H4 (cell line): ENCODE measurements at places on chromosomes 6 and 20.
A peak's percentile ranks its signal among the peaks of the same experiment; 100 is the strongest.

- DNase-seq, result no peak
Measured at GRCh38 chr20:38248133-38248532, 12.4 kb downstream of the KIAA1755 start.

GRCh38 chr20:7136886-7137285 lies 369.4 kb downstream of the BMP2 start:
- DNase-seq, result no peak

DNA sequence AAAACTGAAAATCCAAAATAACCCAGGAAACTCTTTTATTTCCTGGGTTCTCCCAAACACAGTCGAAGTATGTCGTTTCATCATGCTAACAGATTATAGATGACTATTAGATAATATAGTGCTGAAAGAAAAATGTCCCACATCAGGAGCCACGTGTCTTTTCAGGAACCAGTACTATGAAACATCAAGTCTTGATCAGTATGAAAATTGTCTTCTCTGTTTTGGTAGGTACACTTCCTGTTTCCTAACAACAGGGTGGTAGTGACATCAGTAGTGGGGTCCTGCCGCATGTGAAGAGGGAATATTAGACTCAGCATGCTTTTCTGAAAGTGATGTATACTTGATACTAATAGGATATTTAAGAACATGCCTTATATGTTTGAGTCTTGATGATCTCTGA lies 136.7 kb downstream of the HIVEP1 start:
- DNase-seq, result no peak

DNA sequence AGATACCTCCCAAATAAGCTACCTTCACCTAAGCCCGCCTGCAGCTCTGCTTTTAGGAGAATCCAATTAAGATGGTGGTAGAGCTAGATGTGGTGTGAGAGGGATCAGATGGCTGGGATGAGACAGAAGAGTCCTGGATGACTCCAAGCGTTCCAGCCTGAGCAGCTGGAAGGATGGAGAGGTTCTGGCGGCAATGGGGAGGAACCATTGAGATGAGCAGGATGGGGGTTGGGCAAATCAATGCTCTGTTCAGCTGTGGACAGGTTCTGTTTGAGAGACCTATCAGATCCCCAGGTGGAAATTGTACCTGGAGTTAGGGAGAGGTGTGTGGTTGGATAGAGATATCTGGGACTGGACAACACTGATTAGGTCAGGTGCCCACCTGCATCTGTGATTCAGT lies 23.0 kb downstream of the PHACTR3 start:
- DNase-seq, result no peak

DNA sequence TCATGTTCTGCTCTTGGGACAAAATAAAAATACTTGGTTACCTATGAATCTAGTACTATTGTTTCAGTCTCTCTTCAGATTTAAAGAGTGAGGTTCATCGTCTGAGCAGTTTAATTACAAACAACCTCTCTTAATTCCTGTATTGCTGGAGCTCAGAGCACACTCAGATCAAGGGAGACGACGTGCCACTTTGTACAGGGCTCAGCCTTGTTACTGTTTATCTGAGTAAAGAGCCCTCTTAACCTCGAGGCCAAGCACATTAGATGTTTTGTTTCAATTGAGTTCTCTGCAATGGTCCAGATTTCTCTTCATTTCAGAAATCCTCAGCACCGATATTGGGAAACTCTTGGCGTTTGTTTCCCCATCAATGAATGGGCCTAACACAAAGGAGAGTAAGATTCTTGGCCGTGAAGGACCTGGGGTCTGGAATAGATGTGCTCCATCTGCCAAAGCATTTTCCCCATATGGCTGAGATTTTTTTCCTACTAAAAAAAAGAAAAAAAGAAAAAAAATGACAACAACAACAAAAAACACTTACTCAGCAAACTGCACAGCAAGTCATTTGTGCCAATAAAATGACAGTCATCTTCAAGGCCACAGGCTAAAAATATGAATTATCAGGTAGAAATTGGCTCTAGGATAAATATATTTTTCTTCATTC lies 82.6 kb upstream of the CCN6 start:
- no peak for DNase-seq

DNA sequence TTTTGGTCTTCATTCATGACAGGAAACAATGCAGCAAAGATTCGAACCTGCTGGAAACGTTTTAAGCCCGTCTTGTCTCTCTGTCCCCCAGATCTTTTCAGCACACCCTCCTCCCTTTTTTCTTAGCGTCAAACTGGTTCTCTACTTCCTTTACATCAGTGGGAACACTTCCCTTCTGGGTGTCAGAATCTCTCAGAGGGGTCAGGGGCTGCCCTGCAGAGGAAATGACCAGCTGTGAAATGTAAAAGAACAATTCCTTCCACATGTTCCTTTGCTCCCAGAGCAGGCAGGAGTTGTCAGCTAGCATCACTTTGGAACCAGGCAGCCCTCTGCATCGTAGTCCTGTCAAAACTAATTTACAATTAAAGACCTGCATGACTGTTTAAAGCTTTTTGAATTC lies 619.0 kb downstream of the TFAP2A start:
- no peak for DNase-seq

DNA sequence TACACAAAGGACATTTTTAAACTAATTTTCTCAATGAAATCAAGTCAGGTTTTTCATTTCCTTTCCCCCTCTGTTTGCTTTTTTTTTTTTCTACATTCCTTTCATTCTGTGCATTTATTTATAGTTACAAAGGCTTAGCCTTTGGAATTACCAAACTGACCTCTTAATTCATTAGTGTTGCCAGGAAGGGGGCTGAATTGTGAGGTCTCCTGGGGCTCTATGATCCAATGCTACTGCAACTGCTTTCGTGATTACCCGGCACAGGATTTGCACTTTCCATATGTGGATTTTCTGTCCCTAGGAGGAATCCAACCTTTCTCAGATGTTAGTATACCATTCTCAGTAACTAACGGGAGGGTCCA lies 35.3 kb downstream of the NEDD9 start:
- peak; percentile 54 for DNase-seq

DNA sequence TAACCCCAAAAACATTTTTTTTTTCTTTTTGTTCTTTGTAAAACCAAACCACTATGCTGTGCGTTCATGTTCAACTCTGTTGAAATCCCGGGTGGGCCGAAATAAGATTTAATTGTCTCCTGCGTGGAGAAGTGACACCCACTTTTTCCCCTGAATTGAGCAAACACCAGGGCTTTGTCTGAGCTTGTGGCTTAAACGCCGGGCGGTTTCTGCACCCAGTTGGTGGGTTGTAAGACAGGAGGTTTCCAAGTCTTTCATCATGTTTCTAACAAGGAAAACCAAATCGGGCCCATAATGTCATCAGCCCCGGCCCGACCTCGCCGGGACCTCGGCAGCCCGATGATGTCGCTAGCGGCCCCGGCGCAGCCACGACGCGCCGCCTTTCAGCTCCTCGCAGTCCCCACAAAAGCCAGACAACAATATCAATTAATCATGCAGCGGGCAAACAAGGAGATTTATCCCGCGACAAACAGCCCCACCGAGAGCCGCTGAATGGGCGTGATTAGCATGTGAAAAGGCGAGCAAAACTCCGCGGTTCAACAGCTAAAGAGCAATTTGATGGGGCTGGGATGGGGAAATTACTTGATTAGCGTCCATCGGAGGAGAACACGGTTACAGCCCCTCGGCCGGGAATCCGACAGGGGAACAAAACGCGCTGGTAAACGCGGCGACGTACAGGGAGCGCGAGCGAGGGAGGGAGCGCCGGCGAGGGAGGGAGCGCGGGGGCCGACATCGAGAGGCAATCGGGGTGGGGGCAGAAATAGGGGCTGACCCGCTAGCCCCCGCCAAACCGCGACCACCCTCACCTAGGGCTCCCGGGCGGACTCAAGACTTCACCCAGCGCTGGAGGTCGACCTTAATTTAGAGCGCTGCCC lies 5.3 kb downstream of the LINC00237 start:
- no peak for DNase-seq

DNA sequence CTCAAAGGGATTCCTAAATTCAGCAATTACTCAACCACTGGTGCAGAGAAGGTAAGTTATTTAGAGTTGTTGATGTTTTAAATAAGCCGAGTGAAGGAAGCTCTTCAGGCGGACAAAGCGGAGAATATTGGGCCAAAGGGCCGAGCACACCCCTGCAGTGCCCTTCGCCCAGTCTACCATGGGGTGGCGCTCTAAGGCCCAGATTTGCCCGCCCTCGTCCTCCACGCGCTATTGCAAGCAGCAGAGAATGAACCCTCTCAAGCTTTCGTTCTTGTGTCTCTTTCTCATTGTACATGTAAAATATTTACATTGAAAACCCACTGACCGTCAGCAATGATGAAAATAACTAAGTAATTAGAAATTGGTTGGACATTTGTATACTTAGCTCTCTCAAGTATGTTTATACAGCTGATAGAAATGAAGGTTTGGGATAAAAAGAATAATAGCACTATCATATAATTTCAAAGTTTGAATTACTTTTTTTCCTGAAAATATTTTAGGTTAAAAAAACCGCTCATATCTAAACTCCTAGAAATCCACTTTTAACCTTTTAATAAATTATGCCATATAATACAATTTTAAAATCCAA lies 195.0 kb upstream of the CEP162 start:
- peak; percentile 14 for DNase-seq

- DNase-seq, result peak; percentile 3
Measured at GRCh38 chr6:125507987-125508655, 206.4 kb upstream of the HDDC2 start.

GRCh38 chr20:25622450-25623224 lies 1.2 kb downstream of the NANP start:
- no peak for DNase-seq

DNA sequence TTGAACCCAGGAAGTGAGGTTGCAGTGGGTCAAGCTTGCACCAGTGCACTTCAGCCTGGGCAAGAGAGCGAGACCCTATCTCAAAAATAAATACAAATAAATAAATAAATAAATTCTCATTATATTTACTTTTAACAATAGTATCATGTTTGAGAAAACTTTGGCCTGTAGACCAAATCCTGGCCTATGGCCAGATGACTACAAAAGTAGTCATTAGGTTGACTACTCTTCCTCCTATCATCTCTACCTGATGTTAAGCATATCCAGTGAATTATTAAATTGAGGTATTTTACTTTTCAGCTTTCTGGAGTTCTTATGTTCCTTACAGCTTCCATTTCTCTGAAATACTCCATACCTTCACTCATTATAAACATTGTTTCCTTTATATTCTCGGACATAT lies 280.6 kb downstream of the LAMA2 start:
- DNase-seq, result no peak

GRCh38 chr20:50450881-50451752 lies 59.1 kb upstream of the PTPN1 start:
- DNase-seq, result peak; percentile 40

DNA sequence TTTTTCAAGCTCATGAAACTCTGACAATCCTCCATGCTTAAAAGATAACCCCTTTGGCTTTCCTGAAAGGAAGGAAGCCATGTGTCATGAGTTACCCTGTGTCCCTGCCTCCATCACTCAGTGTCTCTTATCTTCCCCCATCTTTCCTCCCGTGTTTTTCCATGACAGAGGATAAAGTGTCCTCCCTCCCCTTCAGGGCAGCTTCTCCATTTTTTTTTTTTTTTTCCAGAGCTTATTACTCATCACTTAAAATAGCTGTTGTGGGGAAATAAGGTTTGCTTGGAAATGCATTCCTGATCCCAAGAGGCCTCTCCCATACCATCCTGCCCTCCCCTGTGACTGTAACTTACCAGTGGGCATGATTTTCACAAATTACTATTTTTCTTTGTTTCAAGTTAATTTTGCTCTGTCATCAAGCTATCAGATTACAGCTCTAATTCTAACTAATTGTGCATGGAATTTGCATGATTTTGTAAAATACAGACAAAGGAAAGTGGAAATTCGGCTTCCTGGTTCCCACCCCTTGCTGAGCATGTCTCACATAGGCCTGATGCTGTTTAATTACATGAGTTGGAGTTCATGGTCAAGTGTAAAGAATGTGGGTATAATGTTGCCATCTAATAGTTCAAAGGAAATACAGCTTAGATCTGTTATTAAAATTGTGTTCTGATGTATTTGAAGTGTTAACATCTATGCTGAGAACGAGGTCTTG lies 614.5 kb upstream of the FLRT3 start:
- peak; percentile 56 for DNase-seq

DNA sequence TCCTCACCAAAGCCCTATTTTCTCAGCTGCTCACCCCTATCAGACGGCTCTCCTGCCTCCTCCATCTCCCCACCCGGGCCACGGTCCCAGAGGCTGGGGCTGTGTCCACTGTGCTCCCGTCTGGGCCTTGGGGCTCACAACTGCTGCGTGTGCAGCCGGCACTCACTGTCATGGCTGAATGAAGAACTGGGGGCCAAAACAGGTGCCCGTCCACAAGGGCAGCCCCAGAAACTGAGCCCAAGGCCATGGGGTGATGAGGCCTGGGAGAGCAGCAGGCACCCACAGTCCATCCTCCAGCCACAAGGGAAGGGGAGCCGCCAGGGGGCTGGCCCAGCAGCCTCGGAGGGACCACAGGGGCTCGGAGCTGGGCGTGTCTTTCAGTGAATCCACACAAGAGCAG lies 159.5 kb downstream of the DLL1 start:
- no peak for DNase-seq

DNA sequence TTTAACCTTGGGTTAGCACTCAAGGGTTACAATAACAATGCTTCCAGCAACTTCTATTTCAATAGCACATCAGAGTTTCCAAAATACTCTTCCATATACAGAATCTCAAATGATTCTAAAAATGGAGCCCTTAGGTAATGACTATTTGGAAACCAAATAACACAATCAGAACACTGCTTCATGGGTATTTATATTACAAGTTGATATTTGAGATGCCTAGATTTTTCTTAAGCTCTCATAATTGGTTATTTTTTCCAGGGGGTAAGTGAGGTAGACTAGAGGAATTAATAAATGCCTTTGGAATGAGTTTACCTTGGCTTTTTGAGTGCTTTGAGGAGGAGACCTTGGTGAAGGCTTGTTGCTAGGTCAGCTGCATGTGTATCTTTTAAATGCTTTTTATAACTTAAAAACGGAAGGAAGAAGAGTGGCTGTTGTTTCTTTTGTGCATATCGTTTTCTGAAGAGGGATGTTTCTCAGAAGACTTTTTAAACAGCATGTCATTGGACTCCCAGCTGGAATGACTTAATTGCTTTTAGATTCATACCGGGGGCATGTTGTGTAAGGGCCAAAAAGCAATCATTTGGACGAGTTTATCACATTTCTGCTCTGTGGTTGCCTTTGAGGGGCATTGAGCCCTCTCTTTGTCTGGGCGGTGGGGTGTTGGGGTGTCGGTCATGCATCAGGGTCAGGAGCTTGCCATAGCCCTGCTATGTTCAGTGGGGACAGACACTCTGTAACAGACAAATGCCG lies 186.0 kb downstream of the DTNBP1 start:
- DNase-seq, result no peak

GRCh38 chr6:114524081-114524480 lies 181.3 kb upstream of the HS3ST5 start:
- DNase-seq, result no peak

DNA sequence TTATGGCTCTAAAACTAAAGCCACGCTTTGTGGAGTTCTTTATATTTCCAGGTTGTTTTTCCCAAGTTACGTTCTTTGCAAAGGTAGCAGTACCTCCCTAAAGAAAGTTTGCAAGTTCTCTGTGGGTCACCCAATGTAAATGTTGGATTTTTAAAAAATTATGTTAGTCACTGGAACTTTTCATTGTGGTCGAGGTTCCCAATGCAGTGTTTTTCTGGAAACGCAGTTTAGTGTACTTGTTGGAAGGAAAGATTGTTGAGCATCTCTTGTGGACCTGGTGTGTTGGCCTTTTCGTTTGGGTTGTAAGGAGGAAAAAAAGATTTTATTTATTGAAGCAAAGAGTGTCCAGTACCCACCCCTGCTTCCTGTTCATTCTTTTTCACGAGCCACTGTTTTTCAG lies 1.4 kb downstream of the TOP1 start:
- no peak for DNase-seq

GRCh38 chr20:1830240-1830639 lies 65.0 kb upstream of the SIRPA start:
- peak; percentile 88 for DNase-seq

- peak; percentile 86 for DNase-seq
Measured at GRCh38 chr6:47135772-47136171, 93.6 kb upstream of the ADGRF1 start.
